Activated CD4-positive, alpha-beta T cell treated with anti-CD3 and anti-CD28 coated beads for 48 hours (primary cell): ENCODE measurements at places on chromosomes 2 and 18.
A peak's percentile ranks its signal among the peaks of the same experiment; 100 is the strongest.

DNA sequence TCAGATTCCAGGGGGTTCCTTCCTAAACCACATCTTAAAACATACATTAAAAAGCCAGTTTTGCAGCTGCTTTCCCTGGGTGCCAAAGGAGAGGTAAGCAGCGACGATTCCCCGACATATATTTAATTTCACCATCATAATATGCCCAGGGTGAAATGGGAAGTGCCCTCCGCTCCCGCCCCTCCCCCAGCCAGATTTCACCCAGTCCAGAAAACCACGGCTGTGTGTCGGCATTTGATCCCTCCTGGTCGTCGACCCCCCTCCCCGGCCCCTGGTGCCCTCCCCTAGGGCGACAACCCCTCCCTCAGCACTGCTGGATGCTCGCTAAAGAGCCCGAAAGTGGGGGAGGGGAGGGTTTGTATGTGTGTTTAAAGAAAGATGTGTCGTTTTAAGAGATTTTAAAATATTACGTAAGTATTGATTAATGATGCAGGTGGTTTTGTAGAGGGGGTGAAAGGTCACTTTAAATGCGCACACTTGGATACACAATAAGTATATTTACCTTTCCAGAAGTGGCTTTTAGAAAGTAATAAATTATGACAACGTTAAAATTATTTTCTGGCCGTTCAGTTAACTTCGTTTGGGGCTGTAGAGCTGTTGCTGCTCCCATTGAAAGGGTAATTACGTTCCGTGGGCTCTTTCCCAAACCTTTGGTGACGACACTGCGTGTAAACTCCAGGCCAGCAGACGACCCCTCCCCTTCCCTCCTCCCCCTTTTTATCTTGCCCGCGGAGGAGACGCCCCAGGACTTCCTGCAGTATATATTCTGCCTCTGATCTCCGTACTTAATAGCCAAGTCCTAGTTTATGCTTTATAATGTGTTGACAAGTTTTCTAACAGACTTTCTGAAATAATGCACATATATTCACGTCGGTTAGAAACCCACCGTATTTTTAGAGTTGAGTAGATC, 3.4 kb upstream of the BCL11A start:
- DNase-seq: no peak

DNA sequence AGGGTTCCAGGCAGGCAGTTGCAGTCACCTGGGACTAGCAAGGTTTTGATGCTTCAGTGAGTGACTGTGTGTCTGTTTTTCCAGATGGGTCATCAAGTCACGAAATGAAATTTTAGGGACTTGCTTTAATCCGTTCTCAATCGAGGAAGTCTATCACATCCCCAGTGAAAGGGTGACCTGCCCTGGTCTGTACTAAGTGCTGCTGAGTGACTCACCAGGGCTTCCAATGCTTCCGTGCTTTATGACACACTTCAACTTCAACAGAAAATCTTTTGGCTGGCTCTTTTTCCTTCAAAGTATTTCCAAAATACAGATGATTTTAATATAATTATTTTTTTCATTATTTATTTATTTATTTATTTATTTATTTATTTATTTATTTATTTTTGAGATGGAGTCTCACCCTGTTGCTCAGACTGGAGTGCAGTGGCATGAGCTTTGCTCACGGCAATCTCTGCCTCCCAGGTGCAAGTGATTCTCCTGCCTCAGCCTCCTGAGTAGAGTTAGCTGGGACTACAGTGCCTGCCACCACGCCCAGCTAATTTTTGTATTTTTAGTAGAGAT, 18.4 kb downstream of the TFCP2L1 start:
- DNase-seq: no peak

GRCh38 chr2:1721706-1722646, 22.3 kb downstream of the PXDN start:
- no peak for DNase-seq

- no peak for DNase-seq
Measured at GRCh38 chr18:78692105-78692504, 287.5 kb upstream of the SALL3 start.

- DNase-seq: no peak
Measured at GRCh38 chr2:226585130-226585561, 214.5 kb downstream of the IRS1 start.

GRCh38 chr2:235230821-235231601, 262.8 kb upstream of the AGAP1 start:
- no peak for DNase-seq

DNA sequence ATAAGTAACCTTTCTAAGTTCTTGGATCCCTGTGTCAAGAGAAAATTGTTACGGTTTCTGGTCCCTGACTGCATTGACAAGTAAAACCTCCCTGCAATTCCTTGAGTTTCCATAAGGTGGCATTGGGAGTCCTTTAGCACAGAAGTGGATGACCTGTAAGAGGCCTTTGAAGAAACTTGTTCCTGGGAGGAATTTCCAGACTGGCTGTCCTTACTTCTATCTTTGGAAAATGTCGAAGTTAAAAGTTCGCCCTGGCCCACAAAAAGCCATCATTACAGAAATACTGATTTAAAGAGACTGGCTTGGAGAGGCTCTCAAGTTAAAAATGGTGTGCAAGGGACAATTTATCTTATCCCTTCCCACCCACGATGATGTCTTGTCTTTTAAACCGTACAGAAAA, 218.4 kb downstream of the CDH20 start:
- DNase-seq: peak; percentile 9

GRCh38 chr2:48213646-48214045, 307.3 kb upstream of the FBXO11 start:
- DNase-seq: no peak

GRCh38 chr2:224924631-224925030, 117.6 kb downstream of the DOCK10 start:
- DNase-seq: no peak

DNA sequence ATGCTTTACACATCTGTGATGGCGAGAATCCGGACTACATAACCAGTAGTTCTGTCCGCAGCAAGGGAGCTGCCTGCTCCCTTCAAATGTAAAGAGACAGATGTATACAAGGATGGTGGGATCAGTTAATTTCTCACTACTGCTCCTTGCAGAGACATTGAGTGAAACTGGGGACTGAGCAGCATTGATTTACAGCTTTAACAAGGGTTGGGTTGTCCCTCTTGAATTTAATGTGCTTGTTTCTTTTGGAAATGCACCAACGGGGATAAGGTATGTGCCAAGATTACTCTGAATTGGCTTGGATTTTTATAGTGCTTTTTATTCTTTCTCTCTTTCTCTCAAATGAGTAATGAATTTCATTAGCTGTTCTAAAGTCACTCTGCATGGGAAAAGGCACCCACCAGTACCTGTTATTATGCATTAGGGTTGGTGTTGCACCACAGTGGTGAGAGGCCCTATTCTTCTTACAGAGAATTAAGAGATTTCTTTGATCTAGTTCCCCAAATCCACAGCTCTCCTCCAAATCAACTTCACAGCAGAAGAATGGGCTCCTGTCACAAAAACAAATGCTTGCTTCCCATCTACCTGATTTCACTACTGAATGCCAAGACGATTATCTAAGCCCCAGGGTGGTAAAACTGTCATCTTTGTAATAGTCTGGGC, 107.6 kb downstream of the DOCK10 start:
- DNase-seq: no peak

- no peak for DNase-seq
Measured at GRCh38 chr2:160209516-160209856, 9.4 kb upstream of the ITGB6 start.

- no peak for DNase-seq
Measured at GRCh38 chr2:122843503-122843902, 1088.1 kb downstream of the TSN start.

GRCh38 chr2:113068706-113069485, 1.1 kb downstream of the IL1F10 start:
- no peak for DNase-seq

GRCh38 chr2:26970928-26971627, 641 bp downstream of the MAPRE3 start:
- no peak for DNase-seq

DNA sequence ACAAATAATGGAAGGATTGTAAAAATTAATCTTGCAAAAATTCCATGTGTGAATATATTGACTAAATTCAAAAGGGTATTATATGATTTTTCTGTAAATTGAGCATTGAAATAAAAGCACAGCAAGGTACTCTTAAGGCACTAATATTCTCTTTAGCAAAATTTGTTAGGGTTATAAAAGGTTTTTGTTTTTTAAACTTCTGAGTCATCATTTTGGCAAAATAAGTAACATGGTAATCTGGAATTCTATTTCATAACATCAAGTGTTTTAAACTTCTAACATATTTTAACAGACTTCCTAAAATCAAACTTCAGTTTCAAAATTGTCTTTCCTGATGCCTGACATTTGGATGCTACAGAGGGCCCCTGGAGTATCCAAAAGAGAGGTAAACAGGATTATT, 12.5 kb upstream of the INPP4A start:
- no peak for DNase-seq

DNA sequence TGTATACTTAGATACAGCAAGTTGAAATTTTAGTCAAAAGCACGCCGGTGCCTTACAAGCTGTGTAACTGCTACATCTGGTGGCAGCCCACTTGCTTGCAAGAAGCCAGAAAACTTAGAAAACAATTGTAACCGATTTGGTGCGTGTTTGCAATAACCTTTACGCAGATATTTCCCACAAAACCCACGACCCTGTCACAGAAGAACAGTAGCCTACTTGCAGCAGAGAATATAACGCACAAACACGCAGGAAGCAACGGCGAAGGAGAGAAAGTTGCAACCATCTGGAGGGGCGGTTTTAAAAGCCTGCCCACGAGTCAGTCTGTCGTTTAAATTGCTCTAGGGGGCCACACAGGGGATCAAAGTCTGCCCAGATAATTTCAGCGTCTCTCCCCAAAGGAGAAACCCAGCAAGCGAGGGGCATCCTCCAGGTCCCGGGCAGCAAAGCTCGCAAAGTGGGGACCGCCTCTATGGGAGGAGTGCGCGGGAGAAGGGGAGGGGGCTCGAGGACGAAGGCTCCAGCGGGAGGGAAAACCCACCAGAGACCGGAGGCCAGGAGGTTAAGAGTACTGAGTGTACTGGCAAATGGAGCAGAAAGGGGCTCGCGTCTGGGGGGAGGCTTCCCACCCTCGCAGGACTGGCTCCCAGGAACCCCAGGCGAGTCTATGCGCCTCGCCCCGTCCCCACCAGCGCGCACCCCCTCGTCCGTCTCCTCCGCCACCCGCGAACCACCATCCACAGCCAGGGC, 1.1 kb downstream of the TLK1 start:
- DNase-seq: peak; percentile 65

GRCh38 chr2:158443606-158444005, 12.9 kb downstream of the CCDC148 start:
- no peak for DNase-seq

- no peak for DNase-seq
Measured at GRCh38 chr2:161571051-161571429, 53.2 kb upstream of the SLC4A10 start.

- DNase-seq: no peak
Measured at GRCh38 chr2:150759106-150759505, 271.6 kb upstream of the RND3 start.

GRCh38 chr2:176385838-176386237, 116.6 kb downstream of the MTX2 start:
- no peak for DNase-seq

- DNase-seq: peak; percentile 0
Measured at GRCh38 chr2:240128608-240129145, 7.4 kb downstream of the COPS9 start.

DNA sequence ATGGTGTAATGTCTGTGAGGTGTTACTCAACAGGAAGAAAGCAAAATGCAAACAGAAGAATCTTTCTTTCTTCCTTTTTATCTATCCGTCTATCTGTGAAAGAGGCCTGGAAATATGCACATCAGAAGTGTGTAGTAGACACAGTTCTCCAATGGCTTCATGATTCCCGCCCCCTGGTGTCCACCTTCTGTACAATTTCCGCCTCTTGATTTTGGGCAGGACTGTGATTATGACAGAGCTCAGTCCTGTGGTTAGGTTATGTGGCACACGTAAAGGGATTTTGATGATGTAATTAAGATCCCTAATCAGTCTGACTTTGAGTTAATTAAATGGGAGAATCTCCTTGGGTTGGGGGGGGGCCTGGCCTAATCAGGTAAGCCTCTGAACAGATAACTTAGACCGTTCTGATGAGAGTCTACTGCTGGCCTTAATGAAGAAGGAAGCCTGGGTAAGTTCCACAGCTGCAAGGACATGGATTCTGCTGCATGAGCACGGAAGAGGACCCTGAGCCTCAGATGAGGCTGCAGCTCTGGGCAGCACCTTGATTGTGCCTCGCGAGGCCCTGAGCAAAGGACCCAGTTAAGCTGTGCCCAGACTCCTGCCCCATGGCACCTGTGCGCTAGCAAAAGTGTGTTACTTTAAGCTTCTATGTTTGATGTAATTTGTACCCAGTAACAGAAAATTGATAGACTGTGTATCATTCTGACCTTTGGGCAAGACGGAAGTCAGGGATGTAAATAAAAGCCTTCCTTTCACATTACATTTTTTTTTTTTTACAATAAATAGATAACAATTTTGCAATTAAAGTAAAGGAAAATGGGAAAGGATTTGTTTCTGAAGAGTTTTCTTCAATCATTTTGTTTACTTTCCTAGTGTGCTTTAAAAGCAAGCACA, 11.3 kb upstream of the KCNF1 start:
- DNase-seq: peak; percentile 14

DNA sequence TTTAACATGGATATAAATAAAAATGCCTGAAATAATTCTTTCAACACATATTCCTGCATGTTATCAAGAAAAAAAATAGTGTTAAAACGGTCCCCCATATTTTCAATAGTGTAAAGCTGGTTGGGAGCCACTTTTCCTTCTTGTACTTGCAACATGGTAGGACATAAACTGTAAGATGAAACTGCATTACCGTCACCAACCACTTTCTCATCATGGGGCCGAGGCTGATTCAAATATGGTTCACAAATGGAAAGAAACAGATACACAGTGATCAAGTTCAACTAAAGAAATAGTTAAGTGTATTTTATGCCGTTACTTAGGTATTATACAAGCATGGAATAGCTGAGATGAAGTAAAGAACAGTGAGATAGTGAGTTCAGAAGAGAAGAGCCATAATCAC, 360.7 kb downstream of the ZEB2 start:
- no peak for DNase-seq

DNA sequence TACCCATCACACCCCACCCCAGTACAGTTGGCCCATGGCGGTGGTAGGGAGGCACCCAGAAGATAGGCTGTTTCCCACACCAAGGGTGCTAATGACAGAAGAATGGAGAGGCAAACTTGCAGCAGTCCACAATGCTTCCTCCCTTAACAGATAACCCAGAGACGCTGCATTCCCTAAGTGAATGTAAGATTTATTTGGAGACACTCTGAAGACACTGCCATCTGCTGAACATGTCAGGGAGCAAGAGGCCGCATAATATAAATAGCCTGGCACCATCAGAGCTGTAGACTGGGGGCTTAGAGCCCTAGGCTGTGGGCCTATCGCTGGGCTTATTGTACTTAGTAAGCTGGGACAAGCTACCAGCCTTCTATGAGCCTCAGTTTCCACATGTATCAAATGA, 2.2 kb upstream of the IWS1 start:
- DNase-seq: no peak
